SK-N-MC (cell line): ENCODE measurements at places on chromosomes 11 and 22.

- no peak for DNase-seq
Measured at GRCh38 chr11:95925011-95925410, 1.1 kb upstream of the MTMR2 start.

GRCh38 chr11:44326615-44327475 is 16.9 kb upstream of the ALX4 start:
- DNase-seq: no peak

DNA sequence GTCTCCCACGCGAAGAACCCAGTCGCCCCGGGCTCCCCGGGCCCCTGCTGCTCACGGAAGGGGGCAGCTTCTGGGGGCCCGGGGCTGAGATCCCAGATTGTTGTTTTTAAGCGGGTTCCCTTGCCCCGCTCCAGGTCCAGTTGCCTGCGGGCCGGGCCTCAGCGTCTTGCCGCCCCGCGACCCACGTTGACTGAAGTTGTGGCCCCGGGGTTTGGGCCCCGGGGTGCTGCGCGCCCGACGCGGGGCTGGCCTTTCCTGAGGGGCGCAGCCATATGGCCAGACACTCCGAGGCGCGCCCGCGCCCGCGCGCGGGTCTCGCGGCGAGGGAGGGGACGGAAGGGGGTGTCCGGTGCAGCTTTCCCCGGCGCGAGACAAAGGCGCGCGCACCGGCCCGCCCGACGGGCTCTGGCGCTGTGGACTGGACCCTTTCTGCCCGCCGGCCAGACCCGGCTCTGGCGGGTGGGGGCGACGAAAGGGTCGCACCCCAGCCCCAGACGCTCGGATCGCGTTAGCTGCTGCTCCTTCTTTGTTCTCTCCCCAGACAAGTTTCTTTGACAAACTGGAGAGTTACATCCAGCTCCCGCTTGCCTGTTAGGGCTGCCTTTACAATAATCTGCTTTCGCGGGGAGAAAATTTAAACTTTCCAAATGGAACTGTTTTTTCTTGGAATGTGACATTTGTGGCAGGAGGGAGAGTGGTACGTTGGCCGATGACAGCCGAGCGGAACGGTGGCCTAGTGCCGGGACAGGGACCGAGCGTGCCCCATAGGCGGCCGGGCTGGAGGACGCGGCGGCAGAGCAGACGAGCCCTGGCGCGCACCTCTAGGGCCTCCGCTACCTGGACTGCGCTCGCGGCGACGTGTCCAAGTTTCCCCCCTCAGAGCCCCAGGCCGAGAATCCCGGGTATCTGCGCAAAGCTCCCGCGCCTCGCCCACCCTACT is 716 bp downstream of the AMOTL1 start:
- DNase-seq: no peak

DNA sequence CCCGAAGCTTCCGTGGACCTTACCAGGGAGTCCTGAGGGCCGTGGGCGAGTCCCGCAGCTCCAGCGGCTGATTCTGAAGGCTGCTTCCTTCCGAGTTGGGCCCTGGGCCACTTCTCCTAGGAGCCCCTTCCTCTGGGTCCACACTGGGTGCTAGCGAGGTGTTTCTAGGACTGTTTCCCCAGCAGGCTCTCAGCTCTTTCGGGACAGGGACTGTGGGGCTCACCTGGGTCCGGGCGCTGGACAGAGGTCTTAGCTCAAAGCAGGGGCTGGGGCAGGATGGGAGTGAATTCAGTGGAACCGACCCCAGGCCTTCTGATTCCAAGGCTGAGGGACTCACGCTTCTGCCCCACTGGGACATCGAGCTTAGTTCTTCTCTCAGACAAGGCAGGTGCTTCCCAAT is 29.3 kb upstream of the CSNK1E start:
- no peak for DNase-seq

DNA sequence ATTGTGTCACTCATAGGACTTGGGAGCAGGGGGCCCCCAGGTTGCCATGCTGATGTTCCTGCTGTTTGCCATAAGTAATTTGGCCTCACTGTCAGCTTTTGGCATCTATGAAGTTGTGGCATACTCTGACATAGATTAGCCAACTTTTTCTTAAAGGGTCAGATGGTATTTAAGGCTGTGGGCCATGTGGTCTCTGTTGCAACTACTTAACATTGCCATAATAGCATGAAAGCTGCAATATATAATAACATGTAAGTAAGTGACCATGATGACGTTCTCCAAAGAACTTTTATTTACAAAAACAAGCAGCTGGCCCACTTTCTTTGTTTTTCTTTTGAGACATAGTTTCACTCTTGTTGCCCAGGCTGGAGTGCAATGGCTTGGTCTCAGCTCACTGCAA is 2.2 kb upstream of the TMEM216 start:
- DNase-seq: no peak

DNA sequence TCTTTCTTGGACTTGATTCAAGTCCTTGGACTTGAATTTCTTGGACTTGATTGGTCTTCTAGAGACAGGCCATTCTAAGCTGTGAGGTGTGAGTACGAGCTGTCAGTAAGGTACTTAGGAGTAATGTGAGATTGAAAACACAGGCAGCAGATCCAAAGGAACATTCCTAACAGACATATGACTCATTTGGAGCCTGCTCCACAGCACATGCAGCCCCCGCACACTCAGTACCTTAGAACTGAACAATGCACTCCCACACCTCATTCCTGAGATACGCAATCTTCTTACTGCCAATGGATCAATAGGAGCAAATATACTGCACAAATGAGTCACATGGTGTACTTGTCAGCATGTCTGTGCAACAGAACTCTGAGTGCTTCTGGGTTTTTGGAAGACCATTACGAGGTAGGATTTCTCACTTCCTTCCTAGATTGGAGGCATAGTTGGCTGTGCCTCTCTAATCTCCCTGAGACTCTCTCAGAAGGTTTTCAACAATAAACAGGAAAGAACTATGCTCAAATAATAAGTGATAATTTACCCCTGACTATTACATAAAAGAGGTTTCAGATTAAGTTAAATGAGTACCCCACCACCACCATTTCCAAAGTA is 243.1 kb downstream of the KCNA4 start:
- DNase-seq: no peak

GRCh38 chr22:20247010-20247505 is 21.1 kb downstream of the RTN4R start:
- no peak for DNase-seq

DNA sequence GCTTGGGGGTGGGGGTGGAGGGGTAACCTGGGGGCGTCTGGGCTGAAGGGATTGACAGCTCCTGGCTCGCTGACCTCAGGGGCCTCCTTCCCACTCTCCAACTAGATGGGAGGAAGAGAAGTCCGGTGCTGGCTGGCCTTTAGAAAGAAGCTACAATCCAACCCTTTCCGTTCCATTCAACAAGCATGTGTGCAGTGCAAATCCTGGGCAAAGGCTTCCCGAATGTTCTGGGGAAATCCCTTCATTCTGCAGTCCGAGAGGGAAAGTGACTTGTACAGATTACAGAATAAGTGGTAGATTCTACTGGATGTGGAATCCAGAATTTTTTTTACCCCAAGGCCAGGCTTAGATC is 149.9 kb downstream of the FEZ1 start:
- no peak for DNase-seq

DNA sequence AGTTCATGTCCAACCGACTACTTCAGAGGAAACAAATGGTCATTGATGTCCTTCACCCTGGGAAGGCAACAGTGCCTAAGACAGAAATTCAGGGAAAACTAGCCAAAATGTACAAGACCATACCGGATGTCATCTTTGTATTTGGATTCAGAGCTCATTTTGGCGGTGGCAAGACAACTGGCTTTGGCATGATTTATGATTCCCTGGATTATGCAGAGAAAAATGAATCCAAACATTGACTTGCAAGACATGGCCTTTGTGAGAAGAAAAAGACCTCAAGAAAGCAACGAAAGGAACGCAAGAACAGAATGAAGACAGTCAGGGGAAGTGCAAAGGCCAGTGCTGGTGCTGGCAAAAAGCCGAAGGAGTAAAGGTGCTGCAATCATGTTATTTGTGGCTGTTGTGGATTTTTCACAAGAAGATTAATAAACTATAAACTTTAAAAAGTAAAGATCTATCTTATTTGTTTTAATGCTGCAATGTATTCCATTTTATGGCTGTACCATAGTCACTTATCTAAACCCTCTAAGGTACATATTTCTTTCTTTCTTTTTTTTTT is 20.1 kb upstream of the HIPK3 start:
- DNase-seq: no peak

DNA sequence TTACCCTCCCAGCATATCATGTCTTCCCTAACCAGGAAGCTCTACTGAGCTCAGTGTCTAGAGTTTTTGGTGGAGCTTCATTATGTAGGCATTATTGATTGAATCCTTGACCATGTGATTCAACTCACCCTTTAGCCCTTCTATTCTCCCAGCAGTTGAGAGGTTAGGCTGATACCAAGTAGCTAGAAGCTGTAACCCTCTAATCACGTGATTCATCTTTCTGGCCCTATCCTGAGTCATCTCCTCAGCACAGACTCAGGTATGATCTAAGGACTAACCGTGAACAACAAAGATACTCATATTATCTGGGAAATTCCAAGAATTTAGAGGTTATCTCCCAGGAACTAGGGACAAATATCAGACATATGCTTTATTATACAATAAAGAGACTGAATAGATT is 625.5 kb downstream of the JRKL start:
- DNase-seq: no peak

DNA sequence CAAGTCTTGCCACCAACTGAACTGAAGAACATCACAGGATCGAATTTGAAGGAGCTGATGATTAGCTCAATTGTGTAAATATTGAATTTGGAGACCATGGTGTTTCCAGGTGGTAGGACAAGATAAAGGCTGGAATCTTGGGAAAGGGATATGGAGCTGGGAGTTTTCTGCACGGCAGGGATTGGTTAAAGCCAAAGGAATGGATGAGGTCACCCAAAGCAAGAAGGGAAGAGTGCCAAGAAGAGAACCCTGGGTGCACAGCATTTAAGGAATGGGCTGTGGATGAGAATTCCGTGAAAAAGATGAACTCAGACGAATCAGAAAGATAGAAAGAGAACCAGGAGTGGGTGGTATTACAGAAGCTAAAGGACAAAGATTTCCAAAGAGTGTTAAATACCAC is 29.4 kb upstream of the RRAS2 start:
- DNase-seq: no peak

DNA sequence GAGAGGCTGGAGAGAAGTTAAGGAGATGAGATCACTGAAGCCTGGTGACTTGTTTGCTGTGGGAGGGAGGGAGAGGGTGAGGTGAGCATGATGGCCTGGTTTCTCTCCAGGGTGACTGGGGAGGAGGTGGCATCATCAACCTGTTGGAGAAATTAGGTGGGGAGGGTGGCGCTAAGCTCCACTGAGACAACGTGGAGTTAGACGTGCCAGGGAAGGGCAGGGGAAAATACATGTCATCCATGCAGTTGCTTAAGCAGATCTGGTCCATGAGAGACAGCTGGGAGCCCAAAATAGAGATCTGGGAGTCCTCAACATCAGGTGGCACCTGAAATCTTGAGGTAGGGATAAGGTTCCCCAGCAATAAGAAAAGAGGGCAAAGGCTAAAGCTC is 9.3 kb upstream of the MAFF start:
- DNase-seq: no peak

DNA sequence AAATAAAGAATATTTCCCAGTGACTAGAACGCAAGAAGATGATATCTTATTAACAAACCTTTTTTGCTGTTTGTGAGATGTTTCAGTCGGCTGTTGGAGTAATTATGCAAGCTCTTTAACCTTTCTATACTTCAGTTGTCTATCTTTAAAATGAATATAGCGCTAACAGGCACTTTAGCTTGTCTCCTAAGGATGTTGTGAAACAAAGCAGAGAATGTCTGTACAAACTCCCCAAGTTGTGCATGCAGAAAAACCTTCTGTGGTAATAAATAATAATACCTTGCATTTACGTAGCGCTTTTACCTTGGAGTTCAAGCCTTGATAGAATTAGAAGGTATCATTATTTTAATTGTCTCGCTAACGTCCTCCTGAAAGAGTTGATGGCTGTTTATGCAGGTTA is 1.9 kb upstream of the KDM2A start:
- no peak for DNase-seq

GRCh38 chr22:43774318-43774915 is 37.7 kb downstream of the EFCAB6 start:
- DNase-seq: no peak

GRCh38 chr22:39808081-39808480 is 85.5 kb downstream of the ENTHD1 start:
- no peak for DNase-seq

- DNase-seq: no peak
Measured at GRCh38 chr11:112159098-112160065, 4.5 kb downstream of the IL18 start.

DNA sequence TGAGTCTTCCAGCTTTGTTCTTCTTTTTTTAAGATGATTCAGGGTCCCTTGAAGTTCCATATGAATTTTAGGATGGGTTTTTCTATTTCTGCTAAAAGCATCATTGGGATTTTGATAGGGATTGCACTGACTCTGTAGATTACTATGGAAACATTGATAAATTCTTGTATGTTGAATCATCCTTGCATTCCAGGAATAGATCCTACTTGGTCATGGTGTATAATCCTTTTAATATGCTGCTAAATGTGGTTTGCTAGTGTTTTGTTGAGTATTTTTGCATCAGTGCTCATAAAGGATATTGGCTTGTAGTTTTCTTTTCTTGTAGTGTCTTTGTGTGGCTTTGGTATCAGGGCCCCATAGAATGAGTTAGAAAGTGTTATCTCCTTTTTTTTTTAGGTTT is 34.9 kb upstream of the PHOX2A start:
- peak; percentile 3 for DNase-seq

DNA sequence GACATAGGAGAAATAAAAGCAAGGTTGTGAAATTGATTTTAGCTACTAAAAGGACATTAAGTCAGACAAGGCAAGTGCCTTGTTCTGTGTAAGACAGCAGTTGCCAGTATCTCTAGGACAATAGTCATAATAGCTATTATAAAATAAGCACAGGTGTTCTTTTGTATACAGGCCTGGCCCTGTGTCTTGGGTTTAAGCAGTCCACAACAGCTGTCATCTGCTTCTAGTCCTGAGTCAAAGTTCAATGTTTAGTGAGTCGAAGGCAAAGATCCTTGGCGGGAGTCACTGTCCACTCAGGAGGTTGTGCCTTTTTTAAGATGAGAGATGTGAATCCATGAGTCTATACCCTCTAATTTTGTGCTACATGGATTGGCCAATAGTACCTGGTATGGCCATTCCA is 79.5 kb downstream of the SC5D start:
- no peak for DNase-seq

DNA sequence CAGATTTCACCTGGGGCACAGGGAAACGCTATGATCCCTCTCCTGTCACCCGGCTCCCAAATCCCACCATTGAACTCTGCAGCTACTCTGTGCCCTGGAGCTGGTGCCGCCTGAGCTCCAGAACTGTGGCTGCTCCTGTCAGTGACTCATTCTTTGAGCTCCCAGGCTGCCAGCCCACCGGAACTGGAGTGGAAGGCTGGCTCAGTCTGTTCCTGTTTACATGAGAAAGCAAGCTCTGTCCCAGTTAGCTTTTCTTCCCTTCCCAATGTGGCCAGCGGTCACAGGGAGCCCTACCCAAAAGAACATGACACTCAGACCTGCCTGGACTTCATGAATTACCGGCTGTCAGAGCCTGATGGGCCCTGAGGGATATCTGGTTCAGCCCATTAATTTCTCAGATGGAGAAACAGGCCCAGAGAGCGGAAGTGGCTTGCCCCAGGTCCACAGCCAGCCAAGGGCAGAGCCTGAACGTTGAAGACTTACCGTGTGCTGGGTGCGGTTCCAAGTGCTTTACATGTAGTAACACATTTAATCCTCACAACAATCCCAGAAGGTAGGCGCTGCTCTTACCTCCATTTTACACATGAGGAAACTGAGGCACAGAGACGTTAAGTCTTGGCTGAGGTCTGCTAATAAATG is 23.8 kb upstream of the IGSF22 start:
- no peak for DNase-seq

GRCh38 chr11:105236664-105237063 is 97.1 kb upstream of the CARD18 start:
- DNase-seq: peak; percentile 57
